ENCODE measurements at places on chromosomes 7 and 10.

- DNase-seq = peak; percentile 94
Observed at GRCh38 chr10:124418726-124419501, at the start of gene OAT. OAT (minus strand) TSS chr10:124418923; CDS start chr10:124412171, 6,752 bp downstream.

- no peak for DNase-seq
Observed at GRCh38 chr10:88493691-88494483, 89.2 kb downstream of the RNLS start.

GRCh38 chr7:15288741-15289140, 273.1 kb downstream of the AGMO start:
- no peak for DNase-seq

DNA sequence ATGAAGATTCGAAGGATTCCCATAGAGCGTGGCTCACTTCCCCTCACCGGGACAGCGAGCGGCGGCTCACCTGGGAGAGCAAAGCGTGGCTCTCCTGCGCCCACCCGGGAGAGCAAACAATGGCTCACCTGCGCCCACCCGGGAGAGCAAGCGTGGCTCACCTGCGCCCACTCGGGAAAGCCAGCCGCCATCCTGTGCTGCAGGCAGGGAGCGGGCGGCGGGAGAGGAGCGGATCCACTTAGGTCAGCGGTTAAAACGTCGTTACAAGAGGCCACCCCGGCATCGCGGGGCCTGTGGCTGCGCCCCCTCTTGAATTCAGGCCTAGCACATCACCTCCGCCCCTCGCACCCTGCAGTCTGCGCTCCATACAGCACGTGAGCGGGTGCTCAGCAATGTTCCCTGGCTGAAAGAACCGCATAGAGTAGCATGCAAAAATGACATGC, 461 bp upstream of the FIGNL1 start:
- DNase-seq = peak; percentile 11

DNA sequence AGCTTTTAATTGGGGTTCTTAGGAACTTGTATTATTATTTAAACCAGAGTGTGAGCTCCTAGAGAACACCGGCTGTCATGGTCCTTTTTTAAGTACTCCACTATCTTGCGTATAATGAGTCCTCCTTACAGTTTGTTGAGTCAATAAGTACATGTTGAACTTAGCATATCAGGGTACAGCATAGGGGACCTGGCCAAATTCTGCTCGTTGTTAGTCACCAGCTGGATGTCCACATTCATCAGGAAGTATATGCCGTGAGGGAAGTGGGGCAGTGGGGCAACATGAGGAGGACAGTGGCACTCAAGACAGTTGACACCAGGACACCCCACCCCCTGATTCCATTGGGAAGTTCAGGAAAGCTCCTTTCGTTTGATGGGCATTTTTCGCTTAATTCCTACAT, 16.6 kb downstream of the RPP30 start:
- no peak for DNase-seq

- peak; percentile 43 for DNase-seq
Observed at GRCh38 chr10:6607182-6607581, 27.1 kb upstream of the PRKCQ start.

GRCh38 chr10:11209830-11210181, 192.1 kb downstream of the CELF2 start:
- DNase-seq = no peak

DNA sequence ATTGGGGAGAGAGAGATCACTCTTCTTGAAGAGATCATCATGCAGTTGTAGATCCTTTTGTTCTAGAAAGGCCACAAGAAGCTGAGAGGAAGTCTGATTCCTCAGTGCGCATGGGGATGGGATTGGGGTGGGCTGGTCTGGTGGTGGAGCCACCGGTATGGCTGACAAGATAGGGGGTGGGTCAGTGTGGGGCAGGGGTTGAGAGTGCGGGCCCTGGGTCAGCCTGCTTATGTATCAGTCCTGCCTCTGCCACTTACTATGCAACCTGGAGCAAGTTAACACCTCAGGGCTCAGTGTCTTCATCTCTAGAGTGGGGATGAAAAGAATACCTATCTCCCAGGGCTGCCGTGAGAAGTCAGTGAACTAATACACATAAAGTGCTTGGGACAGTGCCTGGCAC, 8.0 kb downstream of the SMARCD3 start:
- DNase-seq = no peak

All from activated T-cell treated with anti-CD3 and anti-CD28 coated beads for 48 hours (primary cell).